T1000 (cell line): ENCODE measurements at places on chromosomes 1 and 21.

- no peak for DNase-seq
These were observed 40.5 kb downstream of the RCSD1 start for GRCh38 chr1:167670563-167670962.

DNA sequence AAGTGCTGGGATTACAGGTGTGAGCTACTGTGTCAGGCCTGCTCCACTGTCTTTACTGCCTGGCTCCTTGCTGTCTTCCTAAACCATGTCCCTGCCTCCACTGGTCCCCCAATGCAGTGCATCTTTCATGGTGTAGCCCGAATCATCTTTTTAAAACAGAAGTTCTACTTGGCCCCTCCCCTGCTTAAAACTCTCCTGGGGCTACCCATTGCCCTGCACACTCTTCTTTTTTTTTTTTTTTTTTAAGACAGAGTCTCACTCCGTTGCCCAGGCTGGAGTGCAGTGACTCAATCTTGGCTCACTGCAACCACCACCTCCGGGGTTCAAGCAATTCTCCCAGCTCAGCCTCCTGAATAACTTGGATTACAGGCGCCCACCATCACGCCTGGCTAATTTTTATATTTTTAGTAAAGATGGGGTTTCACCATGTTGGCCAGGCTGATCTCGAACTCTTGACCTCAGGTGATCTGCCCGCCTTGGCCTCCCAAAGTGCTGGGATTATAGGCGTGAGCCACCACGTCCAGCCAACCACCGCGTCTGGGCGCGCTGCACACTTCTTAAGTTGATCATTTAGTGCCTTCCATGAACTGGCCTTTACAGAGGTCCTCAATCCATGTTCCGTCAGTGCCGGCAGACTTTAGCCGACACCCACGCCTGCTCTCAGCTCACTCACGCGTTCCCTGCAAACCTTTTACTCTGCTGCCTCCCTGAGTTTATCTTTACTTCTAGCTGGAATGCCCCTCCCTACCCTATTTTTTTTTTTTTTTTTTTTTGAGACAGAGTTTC, 2.4 kb downstream of the FCN3 start:
- DNase-seq: no peak

DNA sequence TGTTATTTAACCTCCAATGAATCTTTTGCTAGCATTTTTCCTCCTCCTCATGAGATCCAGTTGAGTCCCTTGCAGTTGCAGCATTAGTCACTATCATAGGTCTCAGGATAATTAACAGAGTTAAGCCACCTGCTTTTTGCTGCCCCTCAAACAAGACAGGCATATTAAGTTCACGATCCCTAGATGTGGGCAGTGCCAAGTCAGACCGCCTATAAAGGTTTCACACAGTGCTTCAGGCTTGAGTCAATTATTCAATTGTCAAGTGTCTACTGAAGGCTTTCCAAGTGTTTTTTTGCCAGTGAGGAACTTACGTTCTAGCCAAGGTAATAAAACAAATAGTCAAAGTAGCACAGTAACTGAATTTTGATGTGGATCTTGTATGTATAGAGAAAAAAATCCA, 175.0 kb downstream of the DAB1 start:
- no peak for DNase-seq

DNA sequence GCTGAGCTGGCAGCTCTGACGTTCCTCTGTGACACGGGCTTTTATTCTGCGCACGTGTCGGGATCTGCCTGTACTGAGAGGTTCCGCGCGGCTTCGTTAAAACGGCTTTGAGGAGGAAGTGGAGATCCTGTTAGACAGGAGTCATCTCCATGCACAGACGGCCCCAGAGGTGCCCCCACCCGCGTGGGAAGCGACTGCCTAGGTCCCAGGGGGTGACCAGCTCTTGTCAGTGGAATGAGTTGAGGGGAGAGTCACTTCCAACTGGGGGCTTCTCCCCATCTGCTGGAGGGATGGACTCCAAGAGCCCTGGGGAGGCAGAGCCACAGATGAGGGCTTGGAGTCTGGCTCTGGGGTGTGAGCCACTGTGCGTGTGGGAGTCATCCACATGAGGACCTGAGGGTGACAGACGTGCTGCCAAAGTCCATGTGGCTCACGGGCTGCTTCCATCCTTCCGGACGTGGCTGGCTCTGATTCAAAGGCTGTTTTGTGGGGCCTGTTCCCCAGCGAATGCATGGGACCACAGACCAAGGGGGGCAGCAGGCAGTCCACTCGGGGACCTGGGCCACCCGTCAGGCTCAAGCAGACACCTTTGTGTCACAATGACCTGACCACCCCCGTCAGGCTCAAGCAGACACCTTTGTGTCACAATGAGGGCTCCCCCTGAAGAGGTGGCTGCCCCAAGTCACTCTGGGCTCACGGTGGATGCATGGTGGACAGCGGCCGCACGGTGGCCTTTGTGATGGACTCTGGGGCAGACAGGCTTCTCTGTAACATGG, 26.8 kb downstream of the PTTG1IP start:
- no peak for DNase-seq

- no peak for DNase-seq
These were observed 228.4 kb downstream of the RPS6KC1 start for GRCh38 chr1:213279410-213279809.

- peak; percentile 58 for DNase-seq
These were observed 82.0 kb upstream of the ROR1 start for GRCh38 chr1:63691701-63692425.

DNA sequence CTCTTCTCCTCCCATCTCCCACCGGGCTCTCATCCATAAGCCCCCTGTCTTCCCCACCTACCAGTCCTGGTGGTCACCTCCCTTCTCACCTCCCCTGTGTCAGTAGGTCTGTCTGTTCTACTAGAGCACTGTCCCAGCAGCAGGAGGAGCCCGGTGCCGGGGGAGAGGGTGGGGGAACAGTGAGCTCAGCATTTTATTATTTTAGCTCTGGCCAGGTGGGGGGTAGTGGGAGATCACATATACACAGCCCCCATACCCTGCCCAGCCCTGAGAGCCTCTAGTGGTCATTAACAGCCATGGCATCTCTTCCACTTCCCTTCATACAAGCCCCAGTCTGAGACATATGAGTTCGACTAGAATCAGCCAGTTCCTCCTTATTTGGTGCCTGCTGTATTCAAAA, at the start of gene TMOD4:
TMOD4 (minus strand) TSS at position 119 of the 400 bp plus-strand sequence. CDS start 1,106 bp downstream, outside the sequence.
- DNase-seq: no peak

GRCh38 chr1:7688659-7689058, 82.4 kb upstream of the VAMP3 start:
- no peak for DNase-seq

DNA sequence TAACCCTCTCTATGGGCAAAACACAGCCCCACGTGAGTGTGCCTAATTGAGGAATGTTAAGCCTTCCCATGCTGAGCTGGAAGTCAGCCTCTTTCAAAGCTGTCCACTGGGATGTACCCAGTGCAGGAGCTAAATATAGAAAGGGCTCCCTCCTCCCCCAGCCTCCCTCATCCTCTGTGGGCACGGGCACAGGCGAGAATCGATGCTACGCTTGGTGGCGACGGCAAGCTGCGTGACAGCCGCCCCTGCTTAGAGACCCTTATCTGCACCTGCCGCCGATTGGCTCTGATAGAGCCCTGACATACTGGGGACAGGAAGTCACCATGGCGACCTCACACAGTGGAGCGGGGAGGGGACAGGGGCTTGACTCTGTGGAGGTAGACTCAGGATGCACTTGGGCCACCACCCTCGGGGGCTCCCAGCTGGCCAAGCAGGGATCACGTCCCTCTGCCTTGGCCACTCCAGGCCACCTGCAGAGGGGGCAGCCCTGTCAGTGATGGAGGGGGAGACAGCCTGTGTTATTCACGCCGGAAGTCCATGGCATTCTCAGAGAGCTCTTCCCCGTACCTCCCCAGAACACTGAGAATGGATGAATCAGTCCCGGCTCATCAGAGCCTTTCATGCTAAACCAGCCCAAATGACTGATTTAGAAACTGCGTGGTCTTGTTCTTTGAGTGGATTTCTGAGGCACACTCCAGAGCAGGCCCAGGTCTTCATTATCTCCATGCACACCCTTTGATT, 84.8 kb downstream of the KCND3 start:
- DNase-seq: no peak

DNA sequence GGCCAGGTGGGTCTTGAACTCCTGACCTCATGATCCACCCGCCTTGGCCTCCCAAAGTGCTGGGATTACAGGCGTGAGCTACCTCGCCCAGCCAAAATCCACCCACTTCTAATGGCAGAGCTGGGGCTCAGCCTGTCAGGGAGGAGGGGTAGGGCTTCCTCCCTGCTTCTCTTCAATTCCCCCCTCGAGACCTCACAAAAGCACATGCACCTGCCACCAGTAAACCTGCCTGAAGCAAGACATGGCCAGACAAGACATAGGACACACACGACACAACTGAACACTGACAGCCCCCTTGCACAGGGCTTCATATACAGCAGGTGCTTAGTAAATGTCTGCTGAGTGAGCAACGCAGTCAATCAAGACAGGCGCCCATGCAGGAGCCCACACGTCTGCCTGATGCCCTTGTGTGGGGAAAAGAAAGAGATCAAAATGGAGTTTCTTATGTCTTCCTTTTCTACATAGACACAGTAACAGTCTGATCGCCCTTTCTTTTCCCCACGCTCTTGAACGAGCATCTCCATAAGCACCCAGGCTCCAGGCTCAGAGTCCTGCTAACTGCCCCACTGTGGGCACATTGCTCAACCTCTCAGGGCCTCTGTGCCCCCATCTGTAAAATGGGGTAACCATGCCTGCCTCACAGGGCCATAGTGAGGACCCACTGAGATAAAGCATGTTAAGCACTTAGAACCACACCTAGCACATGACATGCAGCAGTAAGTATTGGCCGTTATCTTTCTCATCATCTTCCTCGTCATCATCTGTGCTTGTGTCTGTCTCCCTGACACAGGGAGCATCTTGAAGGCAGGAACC, 8.8 kb downstream of the SDC3 start:
- no peak for DNase-seq

- peak; percentile 70 for DNase-seq
These were observed 22.7 kb downstream of the UTP25 start for GRCh38 chr1:209850342-209850979.

- DNase-seq: no peak
These were observed 469.5 kb upstream of the CHRM3 start for GRCh38 chr1:238916828-238917227.

- no peak for DNase-seq
These were observed 22.2 kb downstream of the TOMM20 start for GRCh38 chr1:235106457-235106856.

GRCh38 chr1:44036409-44037139, 5.3 kb upstream of the SLC6A9 start:
- DNase-seq: peak; percentile 55

DNA sequence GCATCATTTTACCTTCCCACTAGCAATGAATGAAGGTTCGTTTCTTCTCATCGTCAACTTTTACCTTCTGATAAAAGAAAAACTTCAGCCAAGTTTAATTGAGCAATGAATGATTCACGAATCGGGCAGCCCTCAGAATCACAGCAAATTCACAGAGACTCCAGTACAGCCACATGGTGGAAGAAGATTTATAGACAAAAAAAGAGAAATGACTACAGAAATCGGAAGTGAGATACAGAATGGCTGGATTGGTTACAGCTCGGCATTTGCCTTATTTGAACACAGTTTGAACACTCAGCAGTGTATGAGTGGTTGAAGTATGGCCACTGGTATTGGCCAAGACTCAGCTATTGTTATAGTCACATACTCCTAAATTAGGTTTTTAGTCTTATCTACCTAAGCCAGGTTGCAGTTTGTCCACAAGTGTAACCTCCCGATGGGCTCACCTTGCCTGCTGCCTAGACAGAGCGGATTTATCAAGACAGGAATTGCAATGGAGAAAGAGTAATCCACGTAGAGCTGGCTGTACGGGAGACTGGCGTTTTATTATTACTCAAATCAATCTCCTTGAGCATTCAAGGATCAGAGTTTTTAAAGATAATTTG, 15.3 kb downstream of the AK4 start:
- no peak for DNase-seq

GRCh38 chr1:159211331-159212136, 6.9 kb downstream of the ACKR1 start:
- DNase-seq: no peak

GRCh38 chr1:234000557-234001041, 96.1 kb downstream of the SLC35F3 start:
- no peak for DNase-seq

GRCh38 chr1:15757575-15758342, 836 bp upstream of the FBLIM1 start:
- peak; percentile 21 for DNase-seq

DNA sequence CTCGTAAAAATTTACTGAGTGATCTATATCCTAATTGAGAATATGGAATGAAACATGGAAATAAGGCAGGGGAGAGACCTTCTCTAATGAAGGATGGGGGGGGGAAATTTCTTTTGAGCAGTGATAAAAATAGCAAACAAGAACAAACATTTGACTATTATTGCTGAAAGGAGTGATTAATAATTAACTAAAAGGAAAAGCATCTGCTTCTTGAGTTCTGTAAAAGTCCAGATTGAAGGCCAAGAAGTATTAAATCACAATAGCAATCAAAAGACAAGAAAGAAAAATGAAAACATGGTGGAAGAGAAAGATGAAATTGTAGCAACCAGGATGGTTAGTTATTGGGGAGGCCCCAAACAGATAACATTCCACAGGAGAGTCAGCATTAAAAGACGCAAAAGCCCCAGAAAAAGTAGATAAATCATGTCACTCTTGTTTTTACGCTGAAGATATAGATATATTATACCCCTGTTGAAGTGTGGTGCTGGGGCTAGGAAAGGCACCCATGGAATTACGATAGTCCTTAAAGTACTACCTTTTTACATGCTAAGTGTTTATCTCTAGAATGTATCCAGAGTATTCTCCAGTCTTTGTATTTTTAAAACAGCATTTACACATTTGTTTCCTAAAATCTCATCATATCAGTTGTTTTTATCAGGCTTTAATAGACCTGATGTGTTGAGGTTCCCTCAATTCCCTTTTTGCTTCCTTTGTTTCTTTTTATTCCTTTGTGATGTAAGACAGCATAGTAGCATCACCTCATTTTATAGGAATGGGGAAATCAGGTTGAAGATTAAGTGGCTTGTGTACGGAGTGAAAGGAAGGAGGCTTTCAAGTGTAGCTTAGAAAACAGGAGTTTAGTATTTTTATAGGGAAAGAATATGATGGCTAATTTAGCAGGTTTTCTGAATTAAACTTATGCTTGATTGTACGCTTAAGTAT, 28.9 kb downstream of the DISP1 start:
- no peak for DNase-seq

DNA sequence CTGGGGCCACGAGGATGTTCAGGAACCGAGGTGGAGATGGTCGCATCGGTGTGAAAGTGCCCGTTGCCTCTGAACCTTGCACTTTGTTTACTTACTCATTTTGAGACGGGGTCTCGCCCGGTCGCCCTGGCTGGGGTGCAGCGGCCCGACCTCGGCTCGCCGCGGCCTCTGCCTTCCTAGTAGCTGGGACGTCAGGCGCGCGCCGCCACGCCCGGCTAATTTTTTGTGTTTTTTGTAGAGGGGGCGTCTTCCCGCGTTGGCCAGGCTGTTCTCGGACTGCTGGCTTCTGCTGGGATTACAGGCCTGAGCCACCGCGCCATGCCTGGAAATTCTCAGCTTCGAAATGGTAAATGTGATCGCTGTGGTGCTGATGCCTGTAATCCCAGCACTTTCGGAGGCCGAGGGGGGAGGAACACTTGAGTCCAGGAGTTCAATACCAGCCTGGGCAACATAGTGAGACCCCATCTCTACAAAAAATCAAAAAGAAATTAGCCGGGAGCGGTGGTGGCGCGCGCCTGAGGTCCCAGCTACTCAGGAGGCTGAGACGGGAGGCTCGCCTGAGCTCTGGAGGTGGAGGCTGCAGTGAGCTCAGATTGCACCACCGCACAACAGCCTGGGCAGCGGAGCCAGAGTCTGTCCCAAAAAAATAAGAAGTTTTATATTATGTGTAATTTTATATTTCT, 684 bp upstream of the MRPL20 start:
- DNase-seq: no peak

GRCh38 chr1:21952786-21953520, 15.8 kb upstream of the HSPG2 start:
- no peak for DNase-seq
